ENCODE measurements at places on chromosomes 6 and 20. TPM values are rescaled to one million over a fixed set of nuclear protein-coding genes. Genes with fewer than 3 reads are reported as not detected.

MOXD1 gene
- polyA plus RNA-seq = 197 TPM

EPB41L1 gene
- 63.3 TPM for polyA plus RNA-seq

IL17F gene
- 0.40 TPM for polyA plus RNA-seq

OR2B6 gene
- polyA plus RNA-seq = not detected

ZSWIM3 gene
- 5.9 TPM for polyA plus RNA-seq

CCDC170 gene
- polyA plus RNA-seq = 5.3 TPM

CDSN gene
- not detected for polyA plus RNA-seq

SMLR1 gene
- 1.9 TPM for polyA plus RNA-seq

ZNF831 gene
- polyA plus RNA-seq = 0.15 TPM

TASP1 gene
- 13.9 TPM for polyA plus RNA-seq

ERVFRD-1 gene
- 0.13 TPM for polyA plus RNA-seq

ADGRG6 gene
- 35.6 TPM for polyA plus RNA-seq

RIOK1 gene
- 35.2 TPM for polyA plus RNA-seq

RPS6KA2 gene
- 29.2 TPM for polyA plus RNA-seq

ATP6V1G2 gene
- polyA plus RNA-seq = 8.6 TPM

MYB gene
- 5.7 TPM for polyA plus RNA-seq

PLG gene
- 8.7 TPM for polyA plus RNA-seq

DNAH8 gene
- 0.90 TPM for polyA plus RNA-seq

NKAIN4 gene
- polyA plus RNA-seq = 20.7 TPM

IRF4 gene
- 0.18 TPM for polyA plus RNA-seq

BEND6 gene
- 5.8 TPM for polyA plus RNA-seq

CLPSL2 gene
- not detected for polyA plus RNA-seq

Measured in left kidney (tissue), 8 donors.